ENCODE measurements at places on chromosomes 5 and 9.

- DNase-seq, result no peak
Observed at GRCh38 chr5:162816816-162817215, 620.6 kb upstream of the CCNG1 start.

- no peak for DNase-seq
Observed at GRCh38 chr5:32505756-32506155, 61.2 kb upstream of the ZFR start.

GRCh38 chr5:149002053-149002452 lies 60.8 kb downstream of the SH3TC2 start:
- no peak for DNase-seq

GRCh38 chr9:92564982-92565381 lies 29.2 kb upstream of the ECM2 start:
- no peak for DNase-seq
